Stimulated activated CD8-positive, alpha-beta memory T cell treated with anti-CD3 and anti-CD28 coated beads, Interleukin-7, amount 100 ng/mL, for 1 hour (primary cell): ENCODE measurements at places on chromosomes 6 and 20.

DNA sequence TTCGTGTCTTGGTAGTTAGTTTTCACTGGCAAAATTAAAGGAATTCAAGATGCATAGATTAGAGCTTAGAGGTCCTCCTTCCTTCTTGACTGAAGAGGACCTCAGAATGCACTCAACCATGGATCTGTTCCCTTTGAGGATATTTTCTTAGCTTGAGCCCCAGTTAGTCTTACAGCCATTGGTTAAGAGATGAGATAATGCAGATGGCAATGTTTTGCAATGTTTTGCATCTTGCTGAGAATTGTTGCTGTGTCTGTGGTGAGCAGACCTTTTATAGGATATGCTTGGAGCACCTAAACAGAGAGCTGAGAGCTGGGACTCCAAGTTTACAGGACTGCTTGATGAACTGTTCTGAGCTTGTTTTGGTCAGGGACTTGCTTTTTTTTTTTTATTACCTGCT, 107.5 kb downstream of the TMEM170B start:
- no peak for DNase-seq

DNA sequence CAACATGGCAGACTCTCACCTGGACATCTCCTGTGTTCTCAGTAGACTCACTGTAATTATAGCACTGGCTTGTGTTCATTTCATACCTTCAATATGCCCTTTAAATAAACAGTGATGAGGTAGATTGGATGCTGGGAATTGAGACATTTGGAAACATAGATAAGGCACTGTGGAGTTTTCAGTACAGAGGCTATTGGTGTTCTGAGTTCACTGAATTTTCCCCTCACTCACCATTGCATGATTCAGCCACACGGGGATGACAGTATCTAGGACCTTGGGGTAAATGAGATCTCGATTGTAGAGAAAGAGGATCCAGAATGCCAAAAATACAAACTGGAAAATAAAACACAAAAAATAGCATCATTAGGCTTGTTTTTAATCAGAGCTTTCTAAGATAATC, 12.6 kb downstream of the ADTRP start:
- no peak for DNase-seq

GRCh38 chr6:114288701-114289495, 53.9 kb downstream of the HS3ST5 start:
- no peak for DNase-seq

DNA sequence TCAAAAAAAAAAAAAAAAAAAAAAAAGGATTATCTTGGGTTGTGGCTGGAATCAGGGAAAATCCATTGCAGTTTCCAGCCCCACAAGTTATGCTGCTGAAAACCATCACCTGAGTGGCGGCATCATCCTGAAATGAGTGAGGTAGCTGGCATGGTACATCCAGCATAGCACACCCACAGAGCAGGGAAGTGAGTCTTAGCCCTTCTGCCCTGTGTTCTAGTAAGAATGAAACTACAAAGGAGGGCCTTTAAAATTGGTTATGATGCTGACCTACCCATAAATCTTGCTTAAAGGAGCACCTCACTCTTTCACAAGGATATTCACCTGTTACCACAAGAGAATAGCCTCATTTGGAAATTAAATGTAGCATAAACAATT, 119.2 kb downstream of the NFATC2 start:
- no peak for DNase-seq

DNA sequence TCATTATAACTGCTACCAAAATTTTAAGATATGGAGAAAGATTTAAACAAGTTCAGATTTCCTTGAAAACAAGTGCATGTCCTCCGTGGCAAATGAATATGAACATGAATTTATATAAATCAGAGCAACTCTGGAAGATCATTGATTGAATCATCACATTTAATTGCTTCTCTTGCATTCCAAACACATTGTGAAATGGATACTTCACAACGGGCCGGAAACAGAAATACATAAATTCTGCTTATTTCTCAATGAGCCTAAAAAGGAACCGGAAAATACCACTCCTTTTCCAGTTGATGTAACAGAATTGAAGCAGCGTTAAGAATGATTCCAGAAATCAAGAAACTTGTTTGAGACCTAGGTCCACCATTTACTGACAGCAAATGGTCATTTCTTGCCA, 134.6 kb upstream of the BTN3A2 start:
- DNase-seq = no peak

GRCh38 chr6:129331450-129332138, 378.4 kb downstream of the ARHGAP18 start:
- no peak for DNase-seq

- no peak for DNase-seq
Observed at GRCh38 chr6:105769197-105769596, 316.9 kb upstream of the PRDM1 start.

GRCh38 chr6:150844371-150844770, 21.1 kb upstream of the MTHFD1L start:
- DNase-seq = no peak

DNA sequence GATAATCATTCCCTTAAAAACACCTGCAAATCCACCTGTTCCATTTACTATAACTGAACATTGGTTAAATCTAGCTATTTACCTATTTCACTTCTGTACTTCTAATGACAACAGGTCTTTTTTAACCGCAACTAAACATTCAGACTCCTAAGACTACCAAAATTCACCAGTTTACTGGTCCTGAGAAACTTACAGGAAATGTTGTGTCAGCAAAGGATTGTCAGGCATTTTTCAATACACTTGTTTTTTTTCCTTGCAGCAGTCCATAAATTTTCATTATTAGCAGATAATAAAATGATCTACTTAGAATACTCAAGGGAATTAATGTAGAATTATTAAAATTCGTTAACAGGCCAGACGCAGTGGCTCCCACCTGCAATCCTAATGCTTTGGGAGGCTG, 5.3 kb downstream of the ZUP1 start:
- DNase-seq = no peak

DNA sequence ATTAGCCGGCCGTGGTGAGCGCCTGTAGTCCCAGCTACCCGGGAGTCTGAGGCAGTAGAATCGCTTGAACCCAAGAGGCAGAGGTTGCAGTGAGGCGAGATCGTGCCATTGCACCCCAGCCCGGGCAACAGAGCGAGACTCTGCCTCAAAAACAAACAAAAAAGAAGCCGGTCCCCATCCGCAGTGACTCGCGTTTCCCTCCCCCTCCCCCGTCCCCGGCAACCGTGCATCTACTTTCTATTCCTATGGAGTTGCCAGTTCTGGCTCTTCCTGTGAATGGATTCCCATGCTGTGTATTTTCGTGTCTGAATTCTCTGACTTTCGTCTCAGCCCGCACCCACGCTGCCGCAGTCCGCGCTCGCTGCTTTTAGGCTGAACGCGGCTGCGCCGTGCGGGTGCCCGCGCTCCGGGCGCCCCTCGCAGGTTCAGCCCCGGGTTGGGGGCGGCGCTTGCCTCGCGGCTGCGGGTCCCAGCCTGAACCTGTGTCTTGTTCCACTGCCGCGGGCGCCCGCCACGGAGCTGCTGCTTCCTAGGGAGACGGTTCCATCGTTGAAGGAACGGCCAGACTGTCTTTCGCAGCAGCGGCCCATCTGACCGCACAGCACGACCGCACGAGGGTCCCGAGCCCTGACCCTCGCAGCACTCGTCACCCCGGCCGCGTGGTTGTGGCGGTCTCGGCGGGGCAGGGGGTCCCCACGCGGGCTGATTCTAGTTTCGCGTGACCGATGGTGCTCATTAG, 1.1 kb upstream of the MRGBP start:
- peak; percentile 41 for DNase-seq

GRCh38 chr6:42786525-42786985, 4.7 kb downstream of the BICRAL start:
- no peak for DNase-seq

- no peak for DNase-seq
Observed at GRCh38 chr6:162683135-162683534, 44.4 kb downstream of the PRKN start.

GRCh38 chr6:13486679-13487121, 700 bp downstream of the GFOD1 start:
- no peak for DNase-seq

GRCh38 chr6:75306064-75306463, 21.5 kb upstream of the TMEM30A start:
- no peak for DNase-seq

DNA sequence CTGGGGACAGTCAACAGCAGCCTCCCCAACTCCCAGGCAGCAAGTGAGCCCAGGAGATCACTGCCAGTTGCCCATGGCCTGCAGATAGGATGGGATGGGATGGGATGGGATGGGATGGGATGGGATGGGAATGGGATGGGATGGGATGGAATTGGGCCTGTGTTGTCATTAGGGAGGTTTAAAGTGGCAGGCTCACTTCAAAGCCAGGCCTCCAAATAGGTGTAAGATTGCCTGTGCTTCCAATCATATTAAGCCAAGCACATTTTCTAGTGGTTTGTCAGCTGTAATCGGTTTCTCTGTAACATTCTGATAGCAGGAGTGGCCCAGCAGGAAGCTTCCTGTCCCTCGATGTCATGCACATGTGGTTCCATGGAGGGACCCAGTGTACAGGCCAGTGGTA, 82.7 kb upstream of the NXT1 start:
- DNase-seq = no peak

DNA sequence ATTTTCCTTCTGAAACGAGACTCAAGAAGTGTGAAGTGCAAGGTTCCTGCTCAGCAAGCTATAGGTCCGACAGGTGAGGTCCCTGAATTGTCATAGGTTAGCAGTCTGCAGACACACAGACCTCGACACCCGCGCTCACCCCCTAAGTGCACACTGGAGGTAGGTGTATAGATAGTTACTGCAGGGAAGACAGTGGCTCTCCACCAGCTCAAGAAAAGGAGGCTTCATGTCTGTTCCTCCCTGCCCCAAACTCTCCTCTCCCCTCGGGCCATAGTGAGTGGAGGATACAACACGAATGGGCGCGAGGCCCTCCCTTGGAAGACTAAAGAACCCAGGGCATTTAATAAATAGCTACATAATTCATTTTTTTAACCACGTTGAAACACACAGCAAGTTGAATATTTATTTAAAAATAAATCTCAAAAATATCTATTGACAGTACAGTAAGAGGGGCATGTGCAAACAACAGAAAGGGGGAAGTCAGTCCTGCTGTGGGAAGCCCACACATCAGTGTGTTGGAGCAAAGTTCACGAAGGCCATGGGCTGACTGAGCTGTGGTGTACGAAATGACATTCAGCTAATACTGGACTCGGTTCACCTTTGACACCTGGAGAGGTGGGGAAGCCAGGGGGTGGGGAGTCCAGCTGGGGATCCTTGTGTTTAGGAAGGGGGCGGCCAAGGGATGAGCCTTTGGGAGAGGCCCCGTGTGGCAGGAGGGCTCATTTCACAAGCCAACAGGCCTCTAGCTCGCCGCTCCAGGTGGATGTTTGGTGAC, 10.7 kb downstream of the SPATA2 start:
- no peak for DNase-seq

DNA sequence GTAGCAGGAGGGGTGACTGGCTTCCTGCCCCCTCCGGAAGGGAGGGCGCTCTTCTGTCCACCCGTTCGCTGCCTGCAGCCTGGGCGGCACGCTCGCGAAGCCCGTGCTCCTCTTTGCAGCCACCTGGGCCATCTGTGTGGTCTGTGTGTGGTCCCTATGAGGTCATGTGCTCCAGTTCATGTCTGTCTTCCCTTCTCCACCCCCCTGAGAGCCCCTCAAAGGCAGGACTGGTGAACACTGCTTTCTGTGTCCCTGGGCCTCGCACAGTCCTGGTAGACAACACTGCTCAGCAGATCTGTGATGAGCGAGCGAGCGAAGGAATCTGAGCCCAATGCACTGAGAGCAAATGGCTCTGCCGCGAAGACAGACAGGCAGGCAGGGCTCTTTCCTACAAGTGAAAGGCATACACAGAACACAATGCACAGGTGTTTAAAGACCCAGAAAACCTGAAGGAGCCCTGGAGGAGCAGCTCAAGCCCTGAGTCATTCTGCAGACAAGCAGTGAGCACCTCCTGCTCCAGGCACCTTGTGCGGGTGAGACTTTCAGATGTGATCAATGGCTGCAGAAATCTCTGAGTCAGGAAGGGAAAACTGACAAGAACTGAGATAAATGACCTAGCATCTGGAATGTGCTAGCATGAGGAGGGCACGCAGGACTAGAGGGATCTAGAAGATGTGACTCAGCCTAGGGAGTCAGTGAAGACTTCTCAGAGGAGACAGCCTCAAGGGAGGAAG, 27.1 kb downstream of the PPP1R3G start:
- no peak for DNase-seq

GRCh38 chr20:42261766-42262270, 643.6 kb upstream of the CHD6 start:
- DNase-seq = no peak

DNA sequence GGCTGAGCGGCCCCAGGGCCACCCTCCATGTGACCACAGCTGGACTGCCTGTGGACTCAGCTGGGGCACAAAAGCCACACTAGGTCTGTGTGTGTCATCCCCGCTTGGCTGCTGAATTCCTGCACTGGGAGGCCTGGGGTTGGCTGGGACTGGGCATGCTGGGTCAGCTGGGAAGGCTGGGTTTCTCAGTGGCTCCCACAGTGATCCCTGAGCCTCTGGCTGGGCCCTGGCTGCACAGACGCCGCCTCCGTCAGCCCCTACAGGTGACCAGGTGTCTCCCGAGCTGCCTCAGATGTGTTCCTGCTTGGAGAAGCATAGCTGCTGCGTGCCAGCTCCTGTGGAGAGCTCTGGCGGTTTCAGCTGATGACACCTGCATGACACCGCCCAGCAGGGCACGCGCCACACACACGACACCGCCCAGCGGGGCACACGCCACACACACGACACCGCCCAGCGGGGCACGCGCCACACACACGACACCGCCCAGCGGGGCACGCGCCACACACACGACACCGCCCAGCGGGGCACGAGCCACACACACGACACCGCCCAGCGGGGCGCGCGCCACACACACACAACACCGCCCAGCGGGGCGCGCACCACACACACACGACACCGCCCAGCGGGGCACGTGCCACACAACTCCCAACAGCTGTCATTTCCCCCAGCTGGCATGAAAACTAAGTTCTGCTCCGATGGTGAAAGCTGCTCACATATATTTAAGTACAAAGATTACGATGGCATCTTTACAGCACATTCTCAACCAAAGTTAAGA, 88.8 kb downstream of the TAF4 start:
- DNase-seq = no peak

- DNase-seq = no peak
Observed at GRCh38 chr6:127053875-127054235, 64.6 kb upstream of the RSPO3 start.

DNA sequence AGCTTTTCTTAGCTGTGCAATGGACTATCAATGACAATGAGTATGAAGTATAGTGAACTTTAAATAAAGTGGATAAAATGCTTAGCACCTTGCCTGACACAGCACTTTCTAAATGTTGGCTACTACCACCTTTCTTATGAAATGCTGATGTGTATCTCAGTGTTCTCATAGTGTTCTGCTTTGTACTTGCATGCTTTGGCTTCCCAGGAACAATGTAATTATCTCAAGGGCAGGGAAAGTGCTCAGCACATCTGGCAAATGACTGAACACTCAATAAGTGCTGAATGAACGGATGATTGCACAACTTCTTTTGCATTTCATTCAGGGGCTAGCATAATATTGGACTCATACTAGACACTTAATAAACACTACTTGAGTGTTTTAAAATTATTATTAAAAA, 28.2 kb upstream of the NOX3 start:
- DNase-seq = no peak

- no peak for DNase-seq
Observed at GRCh38 chr6:19988555-19988954, 151.4 kb downstream of the ID4 start.

- DNase-seq = no peak
Observed at GRCh38 chr6:2224847-2225382, 20.5 kb downstream of the GMDS start.
